Renal cortical epithelial cell (primary cell): ENCODE measurements at places on chromosomes 1 and 21. TPM values are rescaled to one million over a fixed set of nuclear protein-coding genes. Genes with fewer than 3 reads are reported as not detected.

B3GALT2 gene
- total RNA-seq, result not detected in 2 replicates

NUF2 gene
- 0.30 and 12.9 TPM in 2 replicates for total RNA-seq

FAF1 gene
- 92.6 and 95.2 TPM in 2 replicates for total RNA-seq

CASZ1 gene
- 7.8 and 8.9 TPM in 2 replicates for total RNA-seq

TRNAU1AP gene
- total RNA-seq, result 24.7 and 46.9 TPM in 2 replicates

FCER1A gene
- total RNA-seq, result not detected in 2 replicates

DIRAS3 gene
- total RNA-seq, result 0.17 and 0.30 TPM in 2 replicates

HSPA13 gene
- total RNA-seq, result 33.1 and 53.7 TPM in 2 replicates

RNF207 gene
- 23.8 and 53.5 TPM in 2 replicates for total RNA-seq

SYCP1 gene
- not detected in 2 replicates for total RNA-seq

MSH4 gene
- 0.17 and 0.75 TPM in 2 replicates for total RNA-seq

ARHGAP30 gene
- 0.17 TPM in 1 of 2 replicates, not detected in the other for total RNA-seq

KCNN3 gene
- under 0.01 TPM in 1 of 2 replicates, not detected in the other for total RNA-seq

CLIC4 gene
- total RNA-seq, result 309 and 384 TPM in 2 replicates

MROH7 gene
- total RNA-seq, result not detected in 2 replicates

AMY1A gene
- total RNA-seq, result not detected in 2 replicates

CRYAA gene
- not detected in 2 replicates for total RNA-seq

DYRK3 gene
- total RNA-seq, result 13.5 and 15.6 TPM in 2 replicates

TMEM125 gene
- 3.9 and 12.0 TPM in 2 replicates for total RNA-seq

CBS gene
- 24.5 and 90.7 TPM in 2 replicates for total RNA-seq

SKI gene
- 9.0 and 34.8 TPM in 2 replicates for total RNA-seq

TIAM1 gene
- 5.9 and 7.6 TPM in 2 replicates for total RNA-seq

SVBP gene
- total RNA-seq, result 16.0 and 20.8 TPM in 2 replicates
